ENCODE measurements at places on chromosomes 16 and 17.
A peak's percentile ranks its signal among the peaks of the same experiment; 100 is the strongest.

DNA sequence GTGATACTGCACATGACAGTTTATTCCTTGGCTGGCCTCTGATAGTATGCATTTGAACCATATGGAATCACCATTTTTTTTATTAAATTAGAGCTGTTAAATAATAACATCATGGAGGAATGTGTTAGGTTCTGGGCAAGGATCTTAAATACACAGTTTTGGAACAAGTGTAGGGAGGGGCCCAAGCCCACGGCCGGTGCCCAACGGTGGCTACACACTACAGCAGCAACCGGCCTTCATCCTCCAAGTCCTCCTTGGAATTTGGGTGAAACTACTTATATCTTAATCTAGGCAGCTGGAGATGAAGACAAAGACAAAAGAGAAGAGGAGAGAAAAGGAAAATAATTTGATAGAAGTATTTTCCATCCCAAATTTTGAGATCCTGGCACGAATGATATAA is 35.6 kb downstream of the ZFHX3 start:
- no peak for DNase-seq

DNA sequence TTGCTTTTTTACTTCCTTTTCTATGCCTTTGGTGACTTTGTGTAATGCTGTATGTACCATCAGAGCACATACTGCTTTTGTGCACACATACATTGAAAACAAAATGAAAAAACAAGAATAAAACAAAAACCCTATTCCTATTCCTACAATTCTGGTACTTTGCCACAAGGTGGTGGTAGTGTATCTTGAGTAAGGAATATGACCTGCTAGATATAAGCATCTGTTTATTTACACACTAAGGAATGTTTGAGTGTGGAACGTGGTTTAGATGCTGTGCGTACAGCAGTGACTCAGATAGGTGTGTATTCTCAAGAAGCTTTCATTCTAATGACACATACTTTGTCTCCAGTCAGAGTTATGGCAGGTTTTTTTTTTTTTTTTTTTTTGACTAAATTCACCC is 606.2 kb downstream of the WWOX start:
- DNase-seq, result no peak

DNA sequence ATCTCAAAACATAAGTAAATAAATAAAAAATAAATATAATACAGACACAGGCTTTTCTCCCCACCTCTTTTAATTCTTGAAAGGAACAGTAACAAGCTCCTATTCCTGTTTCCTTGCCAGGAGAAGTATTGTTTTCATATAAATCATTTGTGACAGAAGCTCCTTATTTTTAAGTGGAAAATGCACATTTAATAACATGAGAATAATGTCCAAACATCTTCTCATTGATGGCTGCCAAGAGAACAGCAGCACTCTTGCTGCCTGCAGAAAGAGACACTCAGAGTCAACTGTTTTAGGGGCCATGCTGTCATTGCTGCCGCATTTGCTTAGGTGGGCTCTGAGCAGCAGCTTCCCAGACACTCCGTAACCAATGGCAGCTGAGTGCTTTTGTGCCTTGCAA is 580.1 kb downstream of the WWOX start:
- no peak for DNase-seq

DNA sequence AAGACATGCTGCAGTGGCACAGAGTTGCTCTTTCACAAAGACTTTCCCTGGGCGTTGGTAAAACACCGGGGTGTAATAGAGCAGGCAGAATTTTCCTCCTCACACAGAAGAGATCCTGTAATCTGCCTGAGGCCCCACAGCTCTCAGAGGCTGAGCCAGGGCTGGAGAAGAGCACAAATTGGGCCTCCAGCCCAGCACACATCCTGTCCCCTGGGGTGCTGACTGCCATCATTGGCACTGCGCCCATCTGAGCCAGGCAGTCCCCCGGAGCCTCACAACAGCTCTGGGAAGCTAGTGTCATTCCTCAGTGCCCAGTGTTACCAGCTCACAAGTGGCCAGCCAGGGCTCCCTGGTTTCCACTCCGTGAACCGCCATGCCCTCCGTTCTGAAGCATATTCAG is 119.4 kb downstream of the SOCS1 start:
- DNase-seq, result no peak

- DNase-seq, result no peak
These were observed 29.7 kb downstream of the STAT5B start for GRCh38 chr17:42246515-42246914.

DNA sequence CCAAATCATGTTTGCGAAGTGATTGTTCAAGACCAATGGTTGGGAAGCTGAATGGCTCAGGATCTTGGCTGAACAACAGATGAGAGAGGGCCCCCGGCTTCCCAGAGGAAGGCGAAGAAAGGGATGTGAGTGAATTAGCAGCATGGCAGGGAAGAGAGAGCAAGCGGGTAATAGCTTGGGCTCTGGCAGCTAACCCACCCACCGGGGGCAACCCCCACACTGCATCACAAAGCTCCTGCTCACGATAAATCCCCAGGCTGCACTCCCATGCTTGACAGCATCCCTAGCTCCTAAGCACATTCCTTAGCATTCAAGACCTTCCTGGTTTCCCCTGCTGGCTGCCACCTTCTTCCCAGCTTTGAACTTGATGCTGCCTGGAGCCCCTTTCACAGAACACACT is 26.2 kb upstream of the EMP2 start:
- no peak for DNase-seq

- DNase-seq, result peak; percentile 88
These were observed 9.2 kb upstream of the TSPOAP1 start for GRCh38 chr17:58337600-58338453.

DNA sequence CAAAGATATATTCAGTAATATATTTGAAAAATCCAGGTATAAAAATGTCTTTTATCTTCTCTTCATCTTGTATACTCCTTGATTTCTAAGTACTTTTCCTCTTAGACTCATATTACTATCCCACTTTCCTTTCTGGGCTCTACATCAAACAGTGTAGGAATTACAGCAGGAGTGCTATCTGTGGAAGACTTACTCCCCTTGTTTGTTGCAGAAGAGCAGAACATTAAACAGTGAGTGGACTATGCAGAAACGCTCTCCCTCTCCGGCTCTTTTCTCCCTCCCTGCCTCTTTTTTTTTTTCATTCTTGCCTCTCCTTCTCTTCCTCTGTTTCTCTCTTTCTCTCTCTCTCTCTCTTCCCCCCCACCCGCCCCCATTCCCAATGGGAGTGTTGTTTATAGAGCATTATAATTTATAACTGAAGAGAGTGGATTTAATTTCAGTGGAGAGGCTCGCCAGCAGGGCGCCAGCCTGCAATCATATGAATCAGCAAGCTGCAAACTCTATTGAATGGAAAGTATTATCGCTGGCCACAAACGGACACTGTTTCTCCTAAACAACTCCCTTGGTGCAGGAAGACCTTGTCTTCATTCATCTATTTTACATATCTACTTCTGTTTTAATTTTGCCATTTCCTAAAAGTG is 242.3 kb upstream of the TBX2 start:
- no peak for DNase-seq

- DNase-seq, result no peak
These were observed 5.8 kb downstream of the FOXN1 start for GRCh38 chr17:28511858-28512461.

- no peak for DNase-seq
These were observed 3.3 kb upstream of the FASN start for GRCh38 chr17:82101301-82101715.

DNA sequence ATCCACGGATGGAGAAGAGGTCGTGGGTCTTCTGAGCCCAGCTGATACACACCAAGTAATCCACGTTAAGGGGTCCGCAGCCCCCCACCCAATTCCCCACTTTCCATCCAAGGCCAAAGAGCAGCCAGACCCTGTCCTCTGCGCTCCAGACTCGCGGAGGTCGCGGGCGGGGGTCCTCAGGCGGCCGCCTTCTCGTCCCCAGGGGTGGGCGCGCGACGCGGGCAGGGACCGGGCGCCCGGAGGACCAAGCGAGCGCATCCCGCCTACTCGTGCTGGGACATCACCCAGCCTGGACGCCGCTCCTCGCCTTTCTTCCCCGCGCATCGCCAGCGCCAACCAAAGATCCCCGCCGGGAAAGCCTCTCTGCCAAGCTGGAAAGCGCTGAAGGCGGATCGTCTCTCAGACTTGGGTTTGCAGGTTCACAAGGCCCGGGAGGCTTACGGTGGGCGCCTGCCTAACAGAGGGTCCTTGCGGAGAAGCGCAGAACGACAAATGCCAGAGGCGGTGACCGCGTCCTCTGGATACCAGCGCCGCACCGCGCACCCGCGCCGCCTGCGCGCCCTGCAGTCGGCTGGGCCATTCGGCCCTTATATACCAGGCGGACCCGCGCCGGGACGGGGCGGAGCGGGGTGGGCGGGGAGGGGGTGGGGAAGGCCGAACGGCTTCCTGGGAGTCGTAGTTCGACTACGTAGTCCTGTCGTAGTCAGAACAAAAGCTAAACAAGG is 471.6 kb downstream of the SOX9 start:
- no peak for DNase-seq

GRCh38 chr17:8142887-8143580 is 9.2 kb downstream of the PER1 start:
- DNase-seq, result no peak

DNA sequence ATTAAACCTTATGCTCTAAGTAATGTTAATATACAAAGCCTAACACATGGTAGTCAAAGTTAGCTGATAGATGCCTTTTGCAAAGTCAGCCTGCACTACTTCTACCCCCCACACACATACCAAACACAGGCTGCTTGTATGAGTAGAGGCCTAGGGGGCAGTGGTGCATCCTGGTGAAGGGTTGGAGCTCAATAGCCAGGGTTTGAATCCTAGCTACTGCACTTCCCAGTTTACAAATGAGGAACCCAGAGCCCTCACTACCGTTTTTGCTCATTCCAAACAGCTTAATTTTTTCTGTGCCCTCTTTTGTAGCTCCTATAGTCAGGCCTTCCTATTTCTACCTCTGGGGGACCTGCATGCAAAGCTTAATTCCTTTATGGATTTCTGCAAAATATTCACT is 18.9 kb upstream of the HYDIN start:
- DNase-seq, result no peak

GRCh38 chr16:27222249-27223225 is 19.2 kb downstream of the KDM8 start:
- no peak for DNase-seq

- no peak for DNase-seq
These were observed 434 bp downstream of the CEMP1 start for GRCh38 chr16:2530629-2531318.

DNA sequence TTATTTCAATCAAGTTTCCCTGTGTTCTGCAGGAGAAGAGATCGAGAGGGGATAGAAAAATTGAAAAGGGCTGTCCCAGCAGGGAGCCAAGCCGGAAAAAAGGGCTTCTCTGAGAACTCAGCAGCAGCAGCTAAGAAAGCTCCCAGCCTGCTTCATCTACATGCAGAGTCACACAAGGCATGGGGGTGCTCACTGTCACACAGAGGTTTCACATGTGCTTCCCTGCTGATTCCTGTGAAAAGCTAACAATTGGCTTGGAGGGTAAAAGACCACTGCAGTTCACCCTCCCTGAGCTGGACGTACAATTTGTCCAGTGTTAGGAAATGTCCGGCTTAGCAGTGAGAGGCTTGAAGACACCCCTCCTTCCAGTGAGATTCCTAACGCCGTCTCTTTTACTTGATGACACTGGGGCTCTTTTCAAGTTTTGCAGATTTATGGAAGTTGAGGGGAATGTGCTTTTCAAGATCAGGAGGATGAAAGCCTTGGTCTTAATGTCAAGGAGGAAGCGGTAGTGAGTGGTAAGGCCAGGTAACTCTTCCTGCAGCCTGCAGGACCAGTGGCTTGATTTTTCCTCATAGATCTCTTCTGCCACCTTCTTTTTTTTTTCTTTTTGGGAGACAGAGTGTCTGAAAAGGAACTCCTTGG is 85.6 kb downstream of the WNT3 start:
- no peak for DNase-seq

DNA sequence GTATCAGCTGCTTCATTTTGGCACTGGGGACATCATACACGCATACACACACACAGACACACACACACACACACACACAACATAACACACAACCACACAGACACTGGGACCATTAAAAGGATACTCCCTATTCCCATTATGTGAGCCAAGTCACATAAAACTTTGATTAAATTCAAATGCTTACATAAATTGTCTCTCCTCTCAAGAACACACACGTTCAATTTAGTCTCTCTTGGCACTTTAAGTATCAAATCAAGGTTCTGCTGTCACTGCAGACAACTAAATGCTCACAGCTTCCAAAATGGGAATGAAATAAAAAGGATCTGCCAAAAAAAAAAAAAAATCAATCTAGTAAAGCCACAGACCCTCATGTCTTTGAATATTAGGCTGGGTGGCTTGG is 184.9 kb downstream of the RBFOX1 start:
- DNase-seq, result no peak

GRCh38 chr17:67980456-67980855 is 15.8 kb downstream of the C17orf58 start:
- no peak for DNase-seq

Data from GF-D8 (cell line).